ENCODE measurements at places on chromosomes 16 and 17. TPM values are rescaled to one million over a fixed set of nuclear protein-coding genes. Genes with fewer than 3 reads are reported as not detected.

Gene TMC5
- total RNA-seq: not detected

DNA sequence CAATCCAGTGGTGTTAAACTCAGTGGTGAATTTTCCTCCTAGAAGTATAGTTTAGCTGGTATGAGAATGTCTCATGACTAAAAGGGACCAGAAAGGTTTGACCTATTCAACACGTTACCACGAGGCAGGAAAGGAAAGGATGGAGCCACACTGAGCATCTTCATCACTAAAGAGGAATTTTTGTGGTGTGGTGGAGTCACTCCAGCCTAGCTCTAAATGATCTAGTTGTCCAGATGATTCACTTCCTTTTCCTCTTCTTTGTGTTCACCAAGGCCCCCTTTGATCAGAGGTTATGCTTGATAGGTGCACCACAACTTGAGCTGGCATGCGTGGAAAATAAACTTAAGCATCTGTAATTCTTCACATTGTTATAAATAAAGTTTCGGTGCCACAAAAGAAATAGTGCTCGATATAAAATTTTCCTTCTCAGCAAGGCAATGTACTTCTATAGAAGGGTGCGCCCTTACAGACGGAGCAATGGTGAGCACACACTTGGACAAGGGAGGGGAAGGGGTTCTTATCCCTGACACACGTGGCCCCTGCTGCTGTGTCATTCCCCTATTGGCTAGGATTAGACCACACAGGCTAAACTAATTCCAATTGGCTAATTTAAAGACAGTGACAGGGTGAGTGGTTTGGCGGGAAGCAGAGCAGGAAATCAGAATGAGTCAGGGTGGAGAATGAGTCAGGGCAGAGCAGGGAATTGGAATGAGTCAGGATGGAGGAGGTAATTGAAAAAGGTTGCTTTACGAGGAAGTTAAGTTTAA is 254.6 kb downstream of the HS3ST3A1 start:
- DNase-seq: peak; percentile 58

Gene EVPLL
- total RNA-seq: not detected

Gene PPP1R1B
- not detected for total RNA-seq

DNA sequence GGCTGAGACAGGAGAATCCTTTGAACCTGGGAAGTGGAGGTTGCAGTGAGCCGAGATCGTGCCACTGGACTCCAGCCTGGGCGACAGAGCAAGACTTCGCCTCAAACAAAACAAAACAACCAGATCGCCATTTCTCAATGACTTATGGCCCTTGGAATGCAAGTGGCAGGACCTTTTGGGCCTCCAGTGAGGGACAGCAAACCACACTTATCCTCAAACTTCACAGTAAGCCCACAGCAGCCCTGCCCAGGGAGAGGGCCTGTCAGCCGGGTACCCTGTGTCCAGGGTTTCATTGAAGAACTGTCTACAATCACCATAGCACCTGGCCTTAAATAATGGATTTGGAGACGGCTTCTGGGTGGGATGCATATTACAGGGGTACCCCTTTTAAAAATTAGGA is 11.7 kb downstream of the TRAF4 start:
- DNase-seq: no peak

Gene PRSS33
- not detected for total RNA-seq

GRCh38 chr17:53649201-53649600 is 173.5 kb upstream of the KIF2B start:
- no peak for DNase-seq

Gene TBC1D3G
- total RNA-seq: not detected

- DNase-seq: no peak
Measured at GRCh38 chr16:86899757-86900156, 321.4 kb downstream of the FOXL1 start.

Gene HS3ST3B1
- total RNA-seq: 13.9 TPM

DNA sequence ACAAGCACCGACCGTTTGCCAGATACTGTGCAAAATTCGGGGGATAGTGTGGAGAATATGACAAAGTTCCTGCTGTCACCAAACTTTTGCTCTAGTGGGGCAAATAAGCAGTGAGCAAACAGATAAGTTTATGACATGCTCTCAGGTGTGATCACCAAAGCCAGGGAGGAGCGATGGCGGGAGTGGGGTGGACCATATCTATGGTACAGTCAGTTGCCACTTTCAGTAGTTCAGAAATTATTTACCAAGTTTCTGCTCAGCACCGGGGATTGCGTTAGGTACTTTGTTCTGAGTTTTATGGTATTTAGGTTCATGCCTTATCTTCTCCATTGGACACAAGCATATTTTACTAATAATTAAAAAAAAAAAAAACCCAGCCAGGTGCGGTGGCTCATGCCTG is 11.9 kb downstream of the MSI2 start:
- no peak for DNase-seq

Gene TBC1D26
- 0.22 TPM for total RNA-seq

Gene OMG
- 0.15 TPM for total RNA-seq

DNA sequence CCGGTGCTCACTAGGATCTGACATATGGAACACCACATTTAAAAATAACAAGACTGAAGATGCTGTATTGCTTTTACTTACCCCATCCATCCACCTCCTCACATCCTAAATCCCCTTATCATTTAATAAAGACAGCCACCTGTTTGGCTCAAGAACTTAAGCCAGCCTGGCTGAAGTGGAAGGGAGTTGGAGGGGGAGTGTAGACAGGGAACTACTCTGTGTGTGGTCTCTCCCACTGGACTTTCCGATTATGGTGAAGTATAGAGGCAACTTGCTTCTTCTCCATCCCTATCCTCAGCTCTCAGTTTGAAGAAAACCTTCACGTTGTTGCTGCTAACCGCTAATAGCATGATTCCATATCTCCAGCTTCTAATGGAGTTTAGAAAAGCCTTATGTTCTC is 313.4 kb downstream of the CDH11 start:
- DNase-seq: no peak

DNA sequence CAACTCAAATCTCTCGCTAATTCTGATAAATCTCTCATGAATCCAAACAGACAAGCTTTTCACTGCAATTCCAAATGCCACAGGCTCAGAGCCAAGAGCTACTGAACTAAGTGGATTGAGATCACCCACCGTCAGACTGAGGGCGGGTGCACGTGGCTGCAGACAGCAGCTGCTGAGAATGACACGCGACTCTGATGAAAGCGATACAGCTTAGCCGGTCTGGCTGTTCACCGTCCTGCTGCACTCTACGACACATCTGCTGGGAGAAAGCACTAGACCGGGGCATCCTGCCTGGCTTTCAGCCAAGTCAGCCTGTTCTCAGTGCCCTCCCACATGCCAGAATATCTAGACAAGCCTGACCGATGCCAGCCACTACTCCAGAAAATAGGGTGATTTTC is 42.6 kb downstream of the KLHDC4 start:
- no peak for DNase-seq

Gene CSNK1D
- total RNA-seq: 110 TPM

Gene PPP1R27
- total RNA-seq: not detected

DNA sequence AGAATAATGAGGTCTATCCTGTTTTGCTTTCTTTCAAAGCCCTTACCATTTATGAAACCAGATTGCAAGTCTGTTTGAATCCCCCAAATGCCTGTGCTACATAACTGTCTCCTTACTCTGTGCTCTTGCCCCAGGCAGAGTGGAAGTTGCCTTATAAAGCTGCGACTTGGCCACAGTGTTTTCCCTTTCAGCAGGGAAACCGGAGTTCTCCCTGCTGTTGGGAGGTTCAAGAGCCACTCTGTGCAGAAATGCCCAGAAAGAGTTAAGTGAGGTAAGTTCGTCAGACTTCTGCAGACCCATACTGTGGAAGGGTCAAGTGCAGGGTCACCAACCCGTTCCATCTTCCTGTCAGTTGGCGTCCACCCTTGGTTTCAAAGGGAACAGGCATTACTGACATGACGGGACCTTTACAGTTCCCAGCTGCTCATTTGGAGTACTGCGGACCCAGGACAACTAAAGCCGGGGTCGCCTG is 508.9 kb downstream of the WWOX start:
- DNase-seq: no peak

Gene SLC52A1
- 0.36 TPM for total RNA-seq

Gene RNF43
- total RNA-seq: 0.93 TPM

DNA sequence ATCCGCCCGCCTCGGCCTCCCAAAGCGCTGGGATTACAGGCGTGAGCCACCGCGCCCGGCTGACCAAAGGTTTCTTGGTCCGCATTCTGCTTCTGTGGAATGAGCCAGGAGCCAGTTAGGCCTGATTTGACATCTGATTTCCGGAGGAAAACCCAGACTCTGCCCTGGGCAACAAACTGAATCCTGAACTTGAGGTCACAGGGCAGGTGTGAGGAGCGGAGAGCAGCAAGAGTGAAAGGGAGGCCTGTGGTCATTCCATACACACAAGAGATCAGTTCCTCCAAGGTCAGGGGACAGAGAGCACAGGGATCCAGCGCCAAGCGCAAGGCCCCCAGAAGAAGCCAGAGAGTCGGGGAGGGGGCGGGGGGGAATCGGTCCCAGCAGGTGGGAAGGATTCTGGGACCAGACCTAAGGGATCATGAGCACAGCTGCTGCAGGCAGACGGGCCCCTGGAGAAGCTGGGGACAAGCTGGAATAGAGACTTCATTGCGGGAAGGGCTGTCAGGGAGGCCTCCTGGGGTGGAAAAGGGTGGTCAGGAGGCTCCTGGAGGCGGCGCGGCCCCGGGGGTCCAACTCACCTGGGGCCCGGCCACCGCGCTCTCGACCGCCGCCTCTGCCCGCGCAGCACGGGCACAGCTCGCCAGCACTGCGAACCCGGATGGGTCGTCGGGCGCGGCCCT is 436 bp downstream of the SHPK start:
- DNase-seq: no peak

DNA sequence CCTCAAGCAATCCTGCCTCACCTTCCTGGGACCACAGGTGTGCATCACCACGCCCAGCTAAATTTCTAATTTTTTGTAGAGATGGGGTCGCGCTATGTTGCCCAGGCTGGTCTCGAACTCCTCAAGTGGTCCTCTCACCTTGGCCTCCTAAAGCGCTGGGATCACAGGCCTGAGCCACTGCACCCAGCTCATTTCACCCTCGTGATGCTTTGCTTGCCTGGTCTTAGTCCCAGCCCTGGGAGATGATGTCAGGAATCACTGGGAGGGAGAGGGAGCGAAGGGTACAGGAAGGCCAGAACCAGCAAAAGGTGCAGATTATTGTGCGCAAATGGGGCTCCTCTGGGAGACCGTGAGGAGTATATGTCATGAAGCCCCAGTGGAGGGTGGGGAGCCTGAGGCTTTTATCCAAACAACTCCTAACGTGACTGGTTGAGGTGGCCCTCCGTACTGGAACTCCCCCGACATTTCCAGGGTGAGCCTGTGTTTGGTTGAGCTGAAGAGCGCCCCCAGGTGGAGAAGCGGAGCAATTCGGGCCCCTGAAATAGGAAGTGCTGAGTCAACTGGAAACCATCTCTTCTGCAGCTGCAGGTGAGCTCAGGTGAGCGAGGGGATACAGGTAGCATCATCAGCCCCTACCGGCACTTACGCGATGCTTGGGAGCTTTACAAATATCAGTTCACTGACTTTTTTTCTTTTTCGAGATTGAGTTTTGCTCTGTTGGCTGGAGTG is 41.2 kb upstream of the HAPSTR1 start:
- DNase-seq: peak; percentile 52

DNA sequence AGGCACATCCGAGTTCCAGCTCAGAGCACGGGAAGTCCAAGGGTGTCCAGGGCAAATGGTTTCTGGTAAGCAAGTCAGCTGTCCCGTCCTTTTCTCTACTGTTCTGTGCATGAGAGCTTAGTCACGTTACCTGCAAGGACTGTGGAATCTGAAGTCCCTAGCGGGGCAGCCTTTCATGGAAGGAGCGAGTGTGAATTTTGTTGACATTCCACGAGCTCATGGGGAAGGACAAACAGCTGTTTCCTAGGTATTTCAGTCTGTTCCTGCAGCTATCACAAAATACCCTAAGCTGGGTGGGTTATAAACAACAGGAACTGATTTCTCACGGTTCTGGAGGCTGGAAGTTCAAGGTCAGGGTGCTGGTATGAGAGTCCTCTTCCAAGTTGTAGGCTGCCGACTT is 109.2 kb downstream of the SDR42E1 start:
- no peak for DNase-seq

Gene HSD17B1
- 0.52 TPM for total RNA-seq

DNA sequence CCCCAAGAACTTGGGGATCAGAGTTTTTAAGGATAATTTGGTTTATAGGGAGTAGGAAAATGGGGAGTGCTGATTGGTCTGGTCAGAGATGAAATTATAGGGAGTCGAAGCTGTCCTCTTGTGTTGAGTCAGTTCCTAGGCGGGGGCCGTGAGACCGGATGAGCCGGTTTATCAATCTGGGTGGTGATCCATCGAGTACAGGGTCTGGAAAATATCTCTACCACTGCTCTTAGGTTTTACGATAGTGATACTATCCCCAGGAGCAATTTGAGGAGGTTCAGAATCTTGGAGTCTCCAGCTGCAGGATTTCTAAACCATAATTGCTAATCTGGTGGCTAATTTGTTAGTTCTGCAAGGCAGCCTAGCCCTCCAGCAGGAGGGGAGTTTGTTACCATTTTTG is 403.4 kb downstream of the CDH11 start:
- no peak for DNase-seq

GRCh38 chr16:89017543-89018281 is 40.7 kb upstream of the CBFA2T3 start:
- DNase-seq: no peak

GRCh38 chr16:59121411-59122261 is 387.5 kb upstream of the GOT2 start:
- no peak for DNase-seq

DNA sequence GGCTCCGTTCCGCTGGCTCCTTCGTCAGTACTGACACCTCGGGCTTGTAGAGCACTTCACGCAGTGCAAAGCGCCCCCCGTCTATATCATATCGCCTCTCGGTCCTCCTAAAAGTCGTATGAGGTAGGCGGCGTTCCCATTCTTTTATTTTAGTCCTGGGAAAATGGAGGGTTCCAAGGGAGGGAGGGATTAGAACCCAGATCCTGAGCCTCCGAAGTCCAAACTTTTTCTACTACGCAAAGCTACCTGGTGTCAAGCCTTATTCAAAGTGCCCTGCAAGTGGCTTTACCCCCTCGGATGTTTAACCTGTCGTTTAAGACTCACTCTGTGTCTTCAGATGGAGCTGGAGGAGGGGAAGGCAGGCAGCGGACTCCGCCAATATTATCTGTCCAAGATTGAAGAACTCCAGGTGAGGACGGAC is 348 bp upstream of the FTSJ3 start:
- no peak for DNase-seq
